ENCODE measurements at places on chromosomes 3 and 15.

- no peak for DNase-seq
Observed at GRCh38 chr15:81373176-81373575, 837 bp downstream of the TMC3 start.

DNA sequence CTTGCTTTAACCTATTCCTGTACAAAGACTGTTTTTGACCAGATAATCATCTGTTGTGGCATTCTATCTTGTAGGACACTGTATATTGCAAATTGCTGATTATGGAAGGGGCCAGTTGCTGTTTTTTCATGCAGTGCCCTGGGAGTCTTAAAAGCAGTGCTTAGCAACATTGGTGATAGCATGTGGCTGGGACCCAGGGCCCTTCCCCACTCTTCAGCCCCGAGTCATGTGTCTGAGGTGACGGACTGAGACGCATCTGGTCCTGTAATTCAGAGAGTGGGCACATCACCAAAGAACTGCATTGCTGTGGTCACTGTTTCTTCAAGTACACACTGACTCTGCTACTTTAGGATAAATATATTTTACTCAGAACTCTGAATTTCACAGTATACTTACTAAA, 63.4 kb downstream of the SNRK start:
- DNase-seq, result no peak

DNA sequence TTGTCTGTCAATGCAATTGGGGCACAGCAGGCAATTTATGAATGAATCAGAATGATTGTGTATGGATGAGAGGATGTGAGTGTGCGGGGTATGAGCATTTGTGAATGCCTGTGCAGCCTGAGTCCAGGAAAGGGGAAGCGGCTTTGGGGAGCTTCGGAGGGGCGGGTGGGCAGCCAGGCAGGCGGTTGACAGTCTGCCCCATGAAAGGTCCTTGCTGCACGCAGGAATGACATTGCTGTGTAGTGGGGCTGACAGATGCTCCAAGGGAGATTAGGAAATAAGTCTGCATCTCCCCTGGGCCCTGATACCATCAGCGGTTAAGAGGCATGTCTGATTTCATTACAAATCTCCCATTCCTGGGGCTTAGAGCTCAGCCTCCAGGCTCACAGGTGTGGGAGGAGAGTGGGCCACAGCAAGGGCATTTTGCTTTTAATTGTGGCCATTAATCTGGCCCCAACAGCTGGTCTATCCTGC, 26.4 kb upstream of the TSPAN3 start:
- no peak for DNase-seq

GRCh38 chr15:29670998-29671981, 151.0 kb downstream of the TJP1 start:
- no peak for DNase-seq
